ENCODE measurements at places on chromosomes 3 and 15.

DNA sequence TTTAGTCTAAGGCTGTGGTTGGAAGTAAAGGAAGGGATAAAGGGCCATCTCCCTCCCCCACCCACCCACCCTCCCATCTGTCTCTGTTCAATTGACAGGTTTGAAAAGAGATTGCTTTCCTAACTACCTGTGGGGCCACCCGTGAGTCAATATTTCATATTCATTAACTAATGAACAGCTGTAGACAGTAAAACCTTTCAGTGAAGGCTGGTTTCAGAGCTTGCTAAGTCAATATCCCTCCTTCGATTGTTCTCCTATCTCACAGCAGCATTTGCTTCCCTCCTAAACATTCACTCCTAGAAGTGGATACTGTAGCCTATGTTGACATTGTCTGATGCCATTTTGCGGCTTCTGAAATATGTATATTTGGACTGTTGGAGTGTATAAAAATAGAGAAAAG is 85.9 kb upstream of the SYNPR start:
- DNase-seq = no peak

GRCh38 chr15:45129651-45130129 is at the start of the genes DUOX1 and DUOXA1:
DUOX1 (plus strand) TSS chr15:45129994; CDS start chr15:45131967, 1,973 bp downstream.
DUOXA1 (minus strand) TSS chr15:45129879; CDS start chr15:45123014, 6,865 bp downstream.
- DNase-seq = no peak

DNA sequence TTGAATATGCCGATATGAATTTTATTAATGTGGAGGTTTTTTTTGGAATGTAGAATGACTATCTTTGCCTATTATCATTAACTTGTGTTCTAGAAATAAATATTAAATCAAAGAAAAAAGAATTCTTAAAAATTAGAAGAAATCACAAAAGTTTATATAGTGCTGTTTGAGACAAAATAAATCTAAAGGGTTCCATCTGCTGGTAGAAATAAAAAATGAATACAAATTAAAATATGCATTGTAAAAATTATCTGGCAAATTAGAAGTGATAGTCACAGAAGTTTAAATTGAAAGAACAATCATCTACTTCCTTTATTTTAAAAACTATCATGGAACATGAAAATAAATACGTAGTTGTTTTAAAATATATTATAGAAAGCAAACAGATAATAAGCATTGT is 22.7 kb upstream of the ZBTB20 start:
- no peak for DNase-seq

- no peak for DNase-seq
Observed at GRCh38 chr3:186643493-186643892, 3.3 kb downstream of the FETUB start.

- DNase-seq = no peak
Observed at GRCh38 chr3:11230125-11230524, 42.1 kb upstream of the ATG7 start.

DNA sequence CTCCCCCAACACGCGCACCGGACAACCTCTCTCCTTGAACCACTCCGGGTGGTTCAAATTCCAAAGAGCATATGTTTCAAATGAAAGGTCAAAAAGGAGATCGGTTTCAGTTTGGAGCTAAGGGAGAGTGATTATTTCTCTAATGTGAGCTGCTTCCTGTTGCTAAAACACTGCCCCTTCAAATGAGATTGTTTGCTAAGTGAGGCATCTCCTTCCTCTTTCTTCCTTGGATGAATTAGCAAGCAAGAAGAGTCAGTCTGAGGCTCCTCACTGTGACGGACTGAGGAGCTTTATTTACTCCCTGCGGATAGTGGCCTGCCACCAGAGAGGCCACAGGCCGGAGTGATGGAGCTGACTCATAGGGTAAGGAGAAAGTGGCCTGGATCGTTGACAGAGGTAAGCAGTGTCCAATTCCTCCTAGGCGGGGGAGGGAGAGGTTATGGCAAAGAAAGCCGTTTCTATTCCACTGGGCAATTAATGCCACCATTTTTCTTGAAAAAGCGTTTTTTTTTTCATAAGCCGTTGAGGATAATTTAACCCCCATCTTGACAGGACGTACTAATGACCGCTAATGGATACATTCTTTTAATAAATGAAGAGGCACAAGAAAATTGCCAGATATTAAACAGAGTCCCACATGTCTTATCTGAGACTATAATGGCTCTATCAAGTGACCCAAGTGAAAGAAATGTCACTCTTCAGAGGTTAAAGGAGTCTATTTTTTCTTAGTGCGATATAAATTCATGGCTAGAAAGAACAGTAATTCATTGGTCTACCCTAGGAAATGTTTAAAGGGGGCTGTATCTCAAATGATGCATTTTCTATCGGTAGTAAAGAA is 167.0 kb upstream of the ANKRD28 start:
- DNase-seq = no peak

DNA sequence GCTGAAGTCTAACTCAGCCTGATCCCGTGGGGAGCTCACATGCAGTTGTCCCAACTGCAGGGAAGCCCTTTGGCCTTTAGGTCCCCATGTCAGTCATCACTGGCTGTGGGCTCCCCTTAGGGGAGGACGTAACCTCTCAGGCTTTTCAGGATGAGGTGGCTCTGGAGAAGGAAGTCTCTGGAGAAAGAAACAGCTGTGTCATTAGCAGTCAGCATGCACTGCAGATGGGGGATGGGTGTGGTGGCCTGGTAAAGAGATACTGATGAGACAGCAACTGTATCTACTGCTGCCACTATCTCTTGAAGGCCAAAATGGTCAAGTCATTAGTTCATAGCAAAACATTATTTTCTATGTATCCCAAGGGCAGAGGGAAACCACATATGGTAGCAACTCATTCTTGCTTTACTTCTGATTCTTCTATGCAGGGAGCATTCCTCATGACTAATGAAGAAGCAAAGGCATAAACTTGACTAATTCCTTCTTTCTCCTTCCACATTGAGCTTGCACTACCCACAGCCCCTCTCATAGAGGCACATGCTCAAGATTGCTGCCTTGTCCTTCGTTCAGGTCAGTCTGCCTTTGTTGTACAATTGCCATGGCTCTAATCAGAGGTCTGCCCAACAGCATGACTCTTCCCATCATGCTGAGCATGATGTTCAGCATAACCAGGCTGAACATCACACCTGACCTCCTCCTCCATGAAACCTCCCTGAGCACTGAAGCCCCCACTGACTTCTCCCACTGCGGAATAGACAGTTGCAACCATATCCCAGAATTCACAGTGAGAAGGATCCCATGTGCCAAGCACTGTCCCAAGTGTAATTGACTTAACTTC is 47.8 kb upstream of the TMEM158 start:
- DNase-seq = no peak

GRCh38 chr3:97910931-97911351 is 61.3 kb downstream of the RIOX2 start:
- DNase-seq = no peak

DNA sequence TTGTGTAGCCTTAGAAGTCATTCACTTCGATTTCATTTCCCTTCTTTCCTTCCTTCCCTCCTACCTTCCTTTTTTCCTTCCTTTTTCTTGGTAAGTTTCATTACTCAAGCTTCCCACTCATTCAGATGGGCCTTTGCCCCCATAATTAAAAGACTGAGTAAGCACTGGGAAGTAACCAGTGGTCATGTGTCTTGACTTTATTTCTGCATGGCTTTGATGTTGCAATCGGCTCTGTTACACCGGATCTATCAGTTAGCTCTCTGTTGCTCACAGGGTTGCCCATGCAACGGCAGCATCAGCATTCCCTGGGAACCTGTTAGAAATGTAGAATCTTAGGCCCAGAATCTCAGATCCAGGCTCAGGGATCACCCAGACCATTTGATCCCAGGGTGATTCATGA is 25.6 kb upstream of the LARS2 start:
- no peak for DNase-seq

- DNase-seq = no peak
Observed at GRCh38 chr3:164539215-164539614, 539.1 kb downstream of the SI start.

GRCh38 chr3:41751597-41751996 is 210.3 kb downstream of the ULK4 start:
- no peak for DNase-seq

- no peak for DNase-seq
Observed at GRCh38 chr15:47477341-47477740, 240.0 kb upstream of the SEMA6D start.

- no peak for DNase-seq
Observed at GRCh38 chr3:55309336-55309735, 177.8 kb downstream of the WNT5A start.

DNA sequence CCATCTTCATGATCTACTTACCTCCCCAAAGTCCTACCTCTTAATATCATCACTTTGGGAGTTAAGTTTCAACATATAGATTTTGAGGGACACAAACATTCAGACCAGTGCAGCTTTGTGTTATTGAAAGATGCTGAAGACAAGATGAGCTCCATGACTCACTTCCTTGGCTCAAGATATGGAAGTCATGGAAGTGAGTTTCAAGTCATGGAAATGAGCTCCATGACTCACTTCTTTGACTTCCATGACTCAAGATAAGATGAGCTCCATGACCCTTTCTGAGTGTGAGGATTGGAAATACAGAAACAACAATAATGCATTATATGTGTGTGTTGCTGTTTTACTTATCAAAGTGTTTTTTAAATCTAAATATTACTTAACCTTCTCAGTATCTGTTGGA is 170.2 kb upstream of the TPRG1 start:
- DNase-seq = no peak

DNA sequence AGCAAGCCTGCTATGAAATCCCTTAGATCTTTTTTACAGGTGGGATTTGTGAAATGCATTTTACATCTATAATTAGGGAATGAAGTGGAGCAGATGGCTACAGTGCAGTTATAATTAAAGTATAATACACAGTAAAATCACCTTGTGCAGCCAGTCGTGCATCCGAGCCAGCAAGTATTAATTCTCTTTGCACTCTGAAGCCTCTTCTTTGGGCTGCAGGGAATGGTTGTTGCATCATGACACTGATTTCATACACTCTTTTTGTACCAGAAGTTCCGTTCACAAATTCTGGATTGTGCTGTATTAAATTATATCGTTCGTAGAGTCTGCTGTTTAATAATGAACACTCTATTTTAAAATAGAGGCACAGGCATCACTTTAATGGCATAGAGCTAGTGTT is 28.7 kb upstream of the TP63 start:
- no peak for DNase-seq

GRCh38 chr15:35545316-35545823 is 595 bp downstream of the DPH6 start:
- DNase-seq = no peak

GRCh38 chr3:194930377-194931204 is 244.9 kb downstream of the FAM43A start:
- DNase-seq = no peak

GRCh38 chr15:27977696-27978095 is 121.4 kb downstream of the OCA2 start:
- DNase-seq = no peak

DNA sequence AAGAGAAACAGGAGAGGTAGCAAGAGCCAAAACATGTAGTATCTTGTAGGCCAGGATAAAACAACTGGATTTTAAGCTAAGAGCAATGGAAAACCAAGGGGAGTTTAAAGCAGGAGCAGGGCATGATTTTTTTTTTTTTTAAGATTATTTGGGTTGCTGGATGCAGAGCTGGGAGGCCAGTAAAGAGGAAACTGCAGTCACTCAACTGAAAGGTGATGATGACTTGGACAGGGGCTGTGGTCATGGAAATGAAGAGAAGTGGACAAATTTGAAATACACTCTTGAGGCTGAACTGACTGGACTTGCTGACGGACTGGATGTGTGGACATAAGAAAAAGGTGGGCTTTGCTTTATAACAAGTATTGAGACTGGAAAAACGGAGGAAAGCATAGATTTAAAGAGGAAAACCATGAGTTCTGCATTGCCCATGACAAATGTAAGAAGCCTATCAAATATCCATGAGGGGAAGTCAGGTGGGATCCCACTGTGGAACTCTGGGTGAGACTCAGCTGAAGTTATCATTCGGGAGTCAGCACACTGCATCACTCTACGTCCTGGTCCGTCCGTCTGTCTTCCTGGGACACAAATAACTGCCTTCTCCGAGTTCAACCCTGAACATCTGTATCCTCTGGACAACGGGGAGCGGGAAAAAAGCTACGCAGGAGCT is 688 bp downstream of the XPC start:
- no peak for DNase-seq

GRCh38 chr15:49145651-49146609 is 9.5 kb downstream of the COPS2 start:
- no peak for DNase-seq

GRCh38 chr15:95468820-95469219 is 861.7 kb upstream of the NR2F2 start:
- DNase-seq = no peak

DNA sequence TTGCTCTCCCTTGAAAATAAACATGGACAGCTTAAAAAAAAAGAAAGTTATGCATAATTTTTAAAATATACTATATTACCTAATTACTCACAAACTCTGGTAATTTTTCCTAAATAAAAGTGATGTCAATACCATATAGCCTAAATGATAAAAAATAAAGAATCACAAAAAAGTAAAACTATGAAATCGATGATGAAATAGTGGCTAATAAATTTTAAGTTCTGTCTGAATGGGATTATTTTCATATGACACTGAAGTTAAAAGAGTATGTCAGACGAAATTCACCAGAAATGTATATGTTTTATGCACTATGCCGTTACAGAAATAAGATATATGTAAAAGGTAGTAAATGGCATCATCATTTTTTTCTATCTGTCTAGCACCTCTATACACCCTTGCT is 51.4 kb downstream of the FSIP1 start:
- DNase-seq = no peak

DNA sequence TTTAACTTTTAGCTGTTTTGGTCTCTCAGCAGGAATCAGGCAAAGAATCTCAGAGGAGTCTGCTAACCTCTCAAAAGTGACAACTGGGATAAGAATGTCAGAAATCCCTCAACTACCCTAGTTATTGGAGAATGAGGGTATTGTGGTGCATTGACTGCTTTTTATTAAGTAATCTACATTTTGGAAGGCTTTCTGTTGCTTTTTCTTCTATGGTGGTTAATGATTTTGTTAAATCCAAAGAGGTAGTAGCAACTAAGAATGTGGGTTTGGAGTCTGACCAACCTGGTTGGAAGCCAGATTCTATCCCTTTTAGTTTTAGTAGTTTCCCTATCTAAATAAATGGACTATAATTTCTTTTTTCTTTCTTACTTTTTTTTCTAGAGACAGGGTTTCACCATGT is 94.7 kb upstream of the RNF7 start:
- DNase-seq = no peak

DNA sequence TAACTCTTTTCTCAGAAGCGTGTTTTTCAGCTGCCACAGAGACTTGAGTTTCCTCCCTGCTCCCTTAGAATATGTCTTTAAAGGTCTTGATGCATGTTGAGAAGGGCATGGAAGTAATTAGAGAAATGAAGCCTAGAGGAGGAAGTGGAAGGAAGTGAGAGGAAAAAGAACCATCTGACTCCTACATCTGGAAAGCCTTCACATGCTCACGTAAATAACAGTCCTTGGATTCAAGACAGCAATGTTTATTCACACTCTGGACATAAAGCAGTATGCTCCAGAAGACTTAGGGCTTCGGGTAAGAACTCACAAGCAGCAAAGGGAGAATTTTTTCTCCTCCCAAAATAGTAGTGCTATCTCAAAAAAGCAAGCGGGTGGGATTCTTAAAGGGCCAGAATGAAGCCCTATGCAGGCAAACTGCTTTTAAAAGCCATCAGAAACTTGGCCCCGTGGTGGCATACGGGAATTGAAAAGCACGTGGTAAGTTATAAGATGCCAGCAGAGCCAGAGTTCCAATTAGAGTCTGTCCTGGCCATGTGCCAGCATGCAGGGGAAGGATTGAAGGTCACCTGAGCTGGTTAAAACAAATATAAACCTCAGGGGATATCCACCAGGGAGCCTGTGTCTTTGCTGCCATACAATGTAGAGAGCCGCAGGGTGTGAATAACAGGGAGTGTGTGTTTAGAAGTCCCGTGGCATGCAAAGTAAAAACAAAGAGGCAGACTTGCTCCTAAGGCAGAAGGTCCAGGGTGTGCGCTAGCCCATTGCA is 380.8 kb upstream of the NDN start:
- no peak for DNase-seq

Data from activated CD4-positive, alpha-beta T cell treated with anti-CD3 and anti-CD28 coated beads for 24 hours (primary cell).